Heart right ventricle (tissue), 16 donors: ENCODE measurements at places on chromosomes 6 and 20. TPM values are rescaled to one million over a fixed set of nuclear protein-coding genes. Genes with fewer than 3 reads are reported as not detected.

Gene DEFB124
- not detected for total RNA-seq

Gene RTEL1
- total RNA-seq, result 11.2 TPM

Gene SSTR4
- not detected for total RNA-seq

Gene C20orf96
- 4.6 TPM for total RNA-seq

Gene FOXF2
- 0.10 TPM for total RNA-seq

Gene ADAM33
- total RNA-seq, result 2.7 TPM

GRCh38 chr6:14638435-14638905 is 520.9 kb downstream of the CD83 start:
- peak overlapping the region; percentile 8 for H3K4me3 ChIP-seq
- H3K4me1 ChIP-seq, result peaks cover 32% of the 10 kb centered on the region
- no peaks in the 10 kb centered on the region for H3K36me3 ChIP-seq
- no peak for DNase-seq
- peak overlapping the region; percentile 87 for H3K27ac ChIP-seq
- H3K27me3 ChIP-seq, result no peaks in the 10 kb centered on the region

- no peak overlapping the region for H3K4me3 ChIP-seq
- peaks cover 97% of the 10 kb centered on the region for H3K36me3 ChIP-seq
- H3K27ac ChIP-seq, result no peak overlapping the region
- no peaks in the 10 kb centered on the region for H3K4me1 ChIP-seq
- H3K27me3 ChIP-seq, result no peaks in the 10 kb centered on the region
- DNase-seq, result no peak
Observed at GRCh38 chr20:3867802-3868201, 21.2 kb downstream of the MAVS start.

DNA sequence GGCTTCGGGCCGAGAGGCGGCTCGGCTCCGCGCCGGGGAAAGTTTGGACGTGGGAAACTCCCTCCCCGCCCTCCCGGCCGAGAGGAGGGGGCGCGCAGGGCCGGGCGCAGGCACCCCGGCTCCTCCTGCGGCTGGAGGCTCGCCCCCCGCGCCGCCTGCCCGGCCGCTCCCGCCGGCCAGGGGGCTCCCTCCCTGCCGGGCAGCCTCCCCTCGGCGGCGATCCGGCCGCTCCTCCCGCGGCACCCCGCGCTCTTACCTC is 370 bp downstream of the CDH22 start:
- H3K27me3 ChIP-seq, result peaks cover 98% of the 10 kb centered on the region
- no peak for DNase-seq
- no peak overlapping the region for H3K27ac ChIP-seq

DNA sequence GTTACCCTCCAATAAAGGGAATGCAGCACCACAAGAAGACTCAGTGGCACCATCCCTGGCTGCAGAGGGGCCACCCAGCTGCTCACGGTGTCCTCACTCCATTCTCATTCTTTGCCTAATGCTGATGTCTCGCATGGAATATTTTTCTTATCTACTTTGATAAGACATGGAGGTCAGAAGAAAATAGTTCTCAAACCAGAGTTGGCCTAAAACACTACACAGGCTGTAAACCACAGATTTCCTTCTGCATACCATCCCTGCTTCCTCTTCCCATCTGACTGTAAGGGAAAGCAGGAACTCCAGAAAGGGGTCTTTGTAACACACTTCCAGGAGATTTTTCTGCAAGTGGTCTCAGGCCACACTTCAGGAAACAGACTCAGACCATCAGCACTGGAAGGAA is 43.1 kb upstream of the CD93 start:
- no peak for DNase-seq
- no peak overlapping the region for H3K27ac ChIP-seq
- no peaks in the 10 kb centered on the region for H3K27me3 ChIP-seq
- no peak overlapping the region for H3K4me3 ChIP-seq
- peaks cover 67% of the 10 kb centered on the region for H3K4me1 ChIP-seq

- H3K27ac ChIP-seq, result no peak overlapping the region
- no peaks in the 10 kb centered on the region for H3K4me1 ChIP-seq
- no peaks in the 10 kb centered on the region for H3K36me3 ChIP-seq
- H3K27me3 ChIP-seq, result no peaks in the 10 kb centered on the region
- no peak for DNase-seq
Observed at GRCh38 chr6:88494401-88495140, 328.4 kb upstream of the CNR1 start.

GRCh38 chr20:52484438-52484837 is 292.9 kb upstream of the ZFP64 start:
- H3K36me3 ChIP-seq, result no peaks in the 10 kb centered on the region
- no peak overlapping the region for H3K27ac ChIP-seq
- H3K4me1 ChIP-seq, result no peaks in the 10 kb centered on the region
- no peak overlapping the region for H3K4me3 ChIP-seq
- no peaks in the 10 kb centered on the region for H3K27me3 ChIP-seq

DNA sequence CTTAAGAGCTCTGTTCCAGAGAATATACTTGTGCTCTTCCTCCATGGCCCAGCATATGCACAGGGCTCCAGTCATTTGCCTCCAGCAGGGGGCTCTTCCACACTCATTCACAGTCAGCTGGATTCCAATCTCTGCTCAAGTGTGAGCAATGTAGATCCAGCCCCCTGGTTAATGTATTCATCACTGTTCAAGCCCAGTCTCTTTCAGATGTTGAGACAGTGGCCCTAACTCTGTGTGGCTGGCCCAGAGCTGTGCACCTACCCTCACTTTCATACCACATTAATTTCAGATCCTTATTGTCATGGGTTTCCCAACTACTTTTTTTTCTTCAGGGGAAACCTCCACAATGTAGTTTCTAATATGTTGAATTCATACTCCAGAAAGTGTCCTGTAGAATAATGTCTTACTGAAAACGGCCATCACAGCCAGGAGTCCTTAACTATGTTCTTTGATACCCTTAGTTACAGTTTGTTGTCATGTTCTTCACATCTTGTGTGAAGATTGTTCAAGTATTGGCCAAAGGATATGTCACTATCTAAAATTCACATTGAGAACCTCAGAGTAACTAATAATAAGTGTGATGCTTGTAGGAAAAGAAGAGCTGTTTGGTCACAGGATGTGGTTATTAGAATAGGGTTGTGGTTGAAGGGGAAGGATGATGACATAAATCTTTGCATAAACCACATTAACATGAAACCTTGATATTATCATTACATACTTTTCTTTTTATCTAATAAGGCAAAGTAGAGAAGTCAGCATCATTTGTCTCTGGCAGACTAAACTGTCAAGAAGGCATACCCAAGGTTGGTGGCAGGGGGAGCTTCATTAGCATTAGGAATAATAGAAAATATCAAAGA is 14.4 kb upstream of the HLA-DQA1 start:
- H3K4me1 ChIP-seq, result no peaks in the 10 kb centered on the region
- no peaks in the 10 kb centered on the region for H3K36me3 ChIP-seq
- peak; percentile 22 for DNase-seq
- no peak overlapping the region for H3K27ac ChIP-seq

- H3K4me3 ChIP-seq, result no peak overlapping the region
- H3K4me1 ChIP-seq, result peaks cover 20% of the 10 kb centered on the region
- H3K27me3 ChIP-seq, result peaks cover 34% of the 10 kb centered on the region
- no peak overlapping the region for H3K27ac ChIP-seq
Observed at GRCh38 chr6:62283796-62284411, 2.1 kb downstream of the KHDRBS2 start.

DNA sequence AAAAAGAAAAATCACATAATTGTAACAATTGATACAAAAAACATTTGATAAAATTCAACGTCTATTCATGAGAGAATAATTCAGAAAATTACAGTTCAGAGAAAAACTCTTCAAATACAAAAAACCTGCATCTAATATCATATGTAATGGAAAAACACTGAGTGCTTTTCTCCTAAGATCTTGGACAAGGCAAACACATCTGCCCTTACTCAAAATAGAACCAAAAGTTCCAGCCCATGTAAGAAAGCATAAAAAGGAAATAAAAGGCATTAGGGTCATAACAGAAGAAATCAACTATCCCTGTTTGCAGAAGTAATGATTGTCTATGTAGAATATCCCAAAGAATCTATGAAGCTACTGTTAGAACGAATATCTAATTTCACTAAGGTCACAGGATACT is 721.4 kb downstream of the RFPL4B start:
- H3K27ac ChIP-seq, result no peak overlapping the region
- H3K27me3 ChIP-seq, result no peaks in the 10 kb centered on the region
- H3K4me3 ChIP-seq, result no peak overlapping the region
- peaks cover 18% of the 10 kb centered on the region for H3K4me1 ChIP-seq
- H3K36me3 ChIP-seq, result no peaks in the 10 kb centered on the region

DNA sequence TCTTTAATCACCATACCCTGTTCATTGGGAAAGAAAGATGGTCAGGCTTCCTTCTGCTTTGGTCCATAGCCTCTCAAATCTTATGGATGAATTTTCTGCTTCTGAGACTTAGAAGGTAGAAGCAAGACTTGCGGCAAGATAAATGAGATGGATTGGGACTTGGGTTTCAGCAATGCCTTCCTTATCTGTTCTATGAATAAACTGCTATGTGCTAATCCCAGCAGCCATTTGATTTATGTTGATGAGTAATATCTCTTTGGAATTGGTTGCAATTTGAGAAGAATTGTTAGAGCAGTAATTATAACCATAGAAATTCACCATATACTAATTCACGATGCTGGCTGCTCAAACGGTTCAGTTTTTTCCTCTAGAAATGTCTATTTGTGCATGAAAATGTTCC is 48.3 kb downstream of the TXLNB start:
- H3K4me3 ChIP-seq, result no peak overlapping the region
- H3K27me3 ChIP-seq, result no peaks in the 10 kb centered on the region
- no peak for DNase-seq
- peak overlapping the region; percentile 5 for H3K27ac ChIP-seq
- no peaks in the 10 kb centered on the region for H3K36me3 ChIP-seq

DNA sequence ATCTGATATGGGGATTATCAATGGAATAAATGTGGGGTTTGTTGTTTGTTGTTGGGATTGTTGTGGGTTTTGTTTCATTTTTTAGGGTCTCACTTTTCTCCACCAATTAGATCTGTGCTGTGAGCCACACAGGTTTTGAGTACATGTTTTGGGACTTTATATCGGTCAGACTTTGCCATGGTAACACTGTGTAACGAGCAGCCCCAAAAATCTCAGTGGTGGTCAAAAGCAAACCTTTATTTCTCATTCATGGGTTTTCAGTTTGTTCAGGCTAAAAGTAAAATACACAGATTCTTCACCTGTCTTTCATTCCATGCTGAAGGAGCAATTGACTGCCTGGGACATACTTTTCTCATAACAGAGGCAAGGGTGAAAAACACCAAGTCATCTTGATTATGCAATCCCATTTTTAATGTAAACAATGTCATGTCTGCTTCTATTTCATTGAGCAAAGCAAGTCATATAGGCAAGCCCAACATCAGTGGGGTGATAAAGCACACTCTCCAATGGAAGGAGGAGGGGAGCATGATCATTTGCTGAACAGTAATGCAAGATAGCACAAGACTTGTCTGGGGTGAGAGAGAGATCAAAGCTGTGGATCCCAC is 101.1 kb upstream of the PLCB4 start:
- no peaks in the 10 kb centered on the region for H3K36me3 ChIP-seq
- peaks cover 52% of the 10 kb centered on the region for H3K4me1 ChIP-seq
- H3K27ac ChIP-seq, result peak overlapping the region; percentile 70
- H3K4me3 ChIP-seq, result no peak overlapping the region
- no peak for DNase-seq
- H3K27me3 ChIP-seq, result no peaks in the 10 kb centered on the region

GRCh38 chr20:31764641-31765305 is 25.7 kb downstream of the TPX2 start:
- no peaks in the 10 kb centered on the region for H3K4me1 ChIP-seq
- DNase-seq, result no peak
- H3K36me3 ChIP-seq, result no peaks in the 10 kb centered on the region

- DNase-seq, result no peak
- no peak overlapping the region for H3K4me3 ChIP-seq
- no peak overlapping the region for H3K27ac ChIP-seq
- no peaks in the 10 kb centered on the region for H3K36me3 ChIP-seq
- no peaks in the 10 kb centered on the region for H3K4me1 ChIP-seq
- no peaks in the 10 kb centered on the region for H3K27me3 ChIP-seq
Observed at GRCh38 chr6:74289884-74290283, 593.9 kb downstream of the CD109 start.

DNA sequence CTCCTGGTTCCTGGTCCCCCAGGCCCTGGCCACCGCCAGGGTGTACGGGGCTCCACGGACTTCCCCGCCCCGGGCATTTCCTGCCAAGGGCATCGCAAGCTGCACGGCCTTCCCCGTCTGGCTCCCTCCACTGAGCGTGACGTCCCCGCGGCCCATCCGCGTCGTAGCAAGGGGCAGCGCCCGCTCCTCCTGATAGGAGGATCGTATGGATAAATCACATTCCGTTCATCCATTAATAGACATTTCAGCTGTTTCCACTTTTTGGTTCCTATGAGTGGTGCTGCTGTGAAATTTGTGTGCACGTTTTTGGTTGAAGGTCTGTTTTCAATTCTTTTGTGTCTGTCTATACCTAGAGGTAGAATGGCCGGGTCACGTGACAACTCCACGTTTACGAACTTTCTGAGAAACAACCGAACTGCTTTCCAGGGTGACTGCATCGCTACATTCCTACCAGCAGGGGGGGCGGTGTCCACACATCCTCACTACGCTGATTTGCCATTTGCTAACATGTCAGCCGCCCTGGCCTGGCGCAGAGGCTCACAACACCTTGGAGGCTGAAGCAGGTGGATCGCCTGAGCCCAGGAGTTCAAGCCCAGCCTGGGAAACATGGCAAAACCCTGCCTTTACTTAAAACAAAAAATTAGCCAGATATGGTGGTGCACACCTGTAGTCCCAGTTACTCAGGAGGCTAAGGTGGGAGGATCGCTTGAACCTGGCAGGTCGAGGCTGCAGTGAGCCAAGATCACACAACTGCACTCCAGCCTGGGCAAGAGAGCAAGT is 37.7 kb downstream of the KCNQ2 start:
- no peaks in the 10 kb centered on the region for H3K36me3 ChIP-seq
- H3K27ac ChIP-seq, result no peak overlapping the region
- DNase-seq, result peak; percentile 56
- no peak overlapping the region for H3K4me3 ChIP-seq
- H3K4me1 ChIP-seq, result no peaks in the 10 kb centered on the region
- H3K27me3 ChIP-seq, result no peaks in the 10 kb centered on the region

DNA sequence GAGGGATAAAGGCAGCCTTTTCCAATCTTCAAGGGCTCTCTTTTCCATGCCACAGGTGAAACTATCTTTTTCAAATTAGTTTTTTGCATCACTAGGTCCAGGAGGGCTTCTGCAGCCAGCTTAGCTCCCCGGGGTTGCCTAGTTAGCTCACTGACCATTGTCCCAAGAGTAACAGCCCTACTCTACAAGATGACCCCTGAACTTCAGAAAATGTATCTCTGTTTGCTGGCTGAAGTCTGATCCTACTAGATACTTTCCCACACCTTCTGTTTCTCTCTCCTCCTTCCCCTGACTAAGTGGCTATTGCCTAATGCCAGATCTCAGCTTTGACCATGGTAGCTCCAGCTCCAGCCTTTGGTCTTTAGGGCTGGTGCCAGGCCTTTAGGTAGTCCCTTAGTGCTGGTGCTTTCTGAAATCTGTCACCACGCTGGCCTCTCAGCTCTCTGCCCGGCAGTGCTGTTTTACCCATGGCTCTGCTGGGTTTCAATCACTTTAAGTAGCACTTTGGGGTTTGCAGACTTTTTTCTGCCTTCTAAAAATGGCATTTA is 255.1 kb downstream of the RNGTT start:
- H3K27ac ChIP-seq, result no peak overlapping the region
- H3K27me3 ChIP-seq, result no peaks in the 10 kb centered on the region
- H3K4me3 ChIP-seq, result no peak overlapping the region
- H3K4me1 ChIP-seq, result no peaks in the 10 kb centered on the region
